IMR-90 (cell line): ENCODE measurements at places on chromosomes 4 and X. TPM values are rescaled to one million over a fixed set of nuclear protein-coding genes. Genes with fewer than 3 reads are reported as not detected.

GRCh38 chr4:22473268-22473667 lies 42.6 kb downstream of the ADGRA3 start:
- DNase-seq = peak; percentile 75

GRCh38 chr4:158020734-158021346 lies 152.0 kb downstream of the GASK1B start:
- DNase-seq = peak; percentile 95

GRCh38 chrX:100081503-100081902 lies 328.6 kb downstream of the PCDH19 start:
- no peak for DNase-seq

- no peak for DNase-seq
These were observed 318.5 kb downstream of the ARAP2 start for GRCh38 chr4:35925806-35926205.

- DNase-seq = no peak
These were observed 74.0 kb upstream of the TBL1X start for GRCh38 chrX:9390693-9391368.

GRCh38 chr4:55183926-55184599 lies 58.7 kb upstream of the KDR start:
- peak; percentile 97 for DNase-seq

DNA sequence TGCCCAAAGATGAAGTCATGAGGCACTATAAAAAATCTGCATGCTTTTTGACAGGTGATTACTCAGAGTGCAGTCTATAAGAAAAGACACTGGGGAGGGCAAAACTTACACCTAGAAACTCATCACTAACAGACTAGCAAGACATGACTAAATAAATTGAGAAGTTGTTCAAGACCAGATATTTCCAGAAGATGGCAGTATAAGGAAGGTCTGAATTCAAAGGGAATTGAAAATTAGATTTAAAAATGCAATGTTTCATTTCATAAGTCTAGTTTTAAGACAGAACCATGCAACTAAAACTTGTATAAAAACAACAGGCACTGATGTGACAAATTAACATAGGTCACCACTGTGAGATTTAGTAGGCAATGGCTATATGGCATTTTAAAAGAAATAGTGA lies 232.5 kb upstream of the POF1B start:
- peak; percentile 22 for DNase-seq

DNA sequence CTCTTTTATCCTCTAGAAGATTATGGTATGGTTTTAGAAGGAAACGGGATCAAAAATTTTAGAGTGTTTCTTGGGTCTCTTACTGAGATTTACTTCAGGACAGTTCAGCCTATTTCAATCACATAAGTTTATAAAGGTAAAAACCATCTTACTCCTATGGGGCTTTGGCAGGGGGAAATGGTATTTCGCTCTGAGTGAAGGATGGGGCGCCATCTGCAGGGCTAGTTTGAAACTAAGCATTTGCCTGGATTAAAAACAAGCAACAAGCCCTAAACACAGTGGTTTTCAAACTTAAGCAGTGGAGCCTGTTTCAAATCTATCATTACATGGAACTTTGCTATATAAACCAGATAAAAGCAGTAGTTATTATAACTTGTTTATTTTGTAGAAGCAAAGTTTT lies 361.5 kb upstream of the FMR1 start:
- DNase-seq = no peak

- DNase-seq = no peak
These were observed 34.5 kb downstream of the ZFX start for GRCh38 chrX:24184018-24184417.

DNA sequence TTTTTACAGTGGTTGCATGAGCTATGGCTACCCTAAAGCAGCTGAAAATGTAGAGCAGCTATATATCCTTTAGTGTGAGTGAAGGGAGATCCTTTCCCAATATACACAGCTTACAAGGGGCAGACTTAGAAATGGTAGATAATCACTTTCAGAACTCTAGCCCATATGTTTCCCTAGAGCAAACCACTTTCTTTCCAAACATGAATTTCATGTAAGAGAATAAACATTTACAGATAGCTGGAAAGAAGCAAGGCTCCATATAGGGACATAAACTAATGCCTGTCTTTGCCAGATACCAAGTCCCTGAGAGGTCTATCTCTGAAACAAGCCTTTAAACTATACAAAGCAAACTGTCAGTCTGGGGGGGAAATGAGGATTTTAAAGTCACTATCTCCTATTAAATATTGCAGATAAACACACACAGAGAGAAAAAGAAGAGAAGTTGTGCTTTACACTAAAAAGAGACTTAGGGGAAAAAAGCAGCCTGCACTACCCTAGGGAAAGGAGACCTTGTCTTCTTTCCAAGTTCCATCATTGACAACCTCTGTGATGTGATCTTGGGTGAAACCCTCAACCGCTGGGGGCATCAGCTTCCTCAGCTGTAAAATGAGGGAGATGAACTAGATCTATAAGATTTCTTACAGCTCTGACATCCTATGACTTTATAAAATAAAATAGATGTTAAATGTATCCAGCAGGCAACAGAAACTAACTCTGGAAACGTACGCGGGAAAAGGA lies 73.6 kb downstream of the TMEM156 start:
- DNase-seq = peak; percentile 87

DNA sequence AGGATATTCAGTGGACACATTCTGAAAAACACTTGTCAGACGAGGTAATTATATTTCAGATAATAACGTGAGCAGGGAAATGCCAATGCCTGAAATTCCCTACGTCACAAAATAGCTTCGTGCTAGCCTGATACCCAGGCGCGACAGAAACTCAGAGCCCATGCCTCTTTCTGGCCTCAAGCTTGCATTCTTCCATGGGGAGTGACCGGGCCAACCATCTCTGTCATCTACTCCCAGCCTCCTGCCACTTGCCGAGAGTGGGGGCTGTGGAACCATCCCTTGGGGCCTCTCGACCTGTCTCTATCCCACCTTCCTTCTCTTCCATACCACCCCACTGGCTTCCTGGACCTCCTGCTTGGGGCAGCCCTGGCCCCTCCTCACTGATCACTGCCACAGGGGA lies 34.5 kb upstream of the CDKN2AIP start:
- no peak for DNase-seq

DNA sequence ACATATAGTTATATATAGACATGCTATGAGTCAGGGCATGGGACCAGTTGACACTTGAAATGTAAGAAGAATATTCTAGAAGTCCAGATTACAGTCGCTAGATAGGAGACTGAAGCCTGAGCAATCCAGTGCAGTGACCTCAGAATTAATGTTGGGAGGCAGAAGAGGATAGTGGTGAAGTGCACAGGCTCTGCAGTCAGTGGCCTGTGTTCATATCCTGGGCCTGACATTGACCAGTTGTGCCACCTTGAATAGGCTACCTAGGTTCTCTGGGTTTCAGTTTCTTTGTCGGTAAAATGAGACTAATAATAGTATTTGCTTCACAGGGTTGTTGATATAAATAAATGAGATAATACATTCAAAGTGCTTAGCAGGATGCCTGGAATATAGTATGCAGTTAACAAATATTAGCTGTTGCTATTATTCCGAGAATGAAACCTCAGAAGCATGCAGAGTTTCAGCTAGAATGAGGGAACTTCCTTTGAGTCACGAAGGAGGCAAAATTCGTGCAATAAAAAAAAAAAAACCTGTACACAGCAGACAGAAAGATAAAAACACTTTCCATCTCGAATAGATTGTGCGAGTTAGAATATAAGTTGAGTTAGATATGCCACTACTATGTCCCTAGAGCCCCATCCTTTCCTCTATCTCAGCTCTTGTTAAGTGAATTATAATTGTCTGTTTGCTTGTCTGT lies 4.0 kb upstream of the SH2D1A start:
- no peak for DNase-seq

DNA sequence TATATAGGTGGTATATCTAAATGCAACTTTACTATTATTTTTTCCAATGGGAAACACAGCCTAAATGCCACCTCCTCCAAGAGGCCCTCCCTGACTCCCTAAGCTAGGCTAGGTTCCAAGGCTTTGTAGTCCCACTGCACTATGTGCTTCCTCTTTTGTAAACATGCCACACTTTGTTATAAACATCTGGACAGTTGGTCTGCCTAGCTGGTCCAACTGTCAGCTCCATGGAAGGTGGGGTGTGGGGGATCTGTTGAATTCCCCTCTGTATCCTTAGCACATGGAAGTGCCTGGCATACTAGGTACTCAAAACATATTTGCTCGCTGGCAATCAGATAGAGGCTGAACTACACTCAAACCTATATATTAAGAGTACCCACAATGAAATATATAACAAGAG lies 63.4 kb downstream of the SLC9A7 start:
- no peak for DNase-seq

PITX2 gene
- total RNA-seq = 3.0 and 3.6 TPM in 2 replicates

STAP1 gene
- not detected in 2 replicates for total RNA-seq

GAGE12F gene
- not detected in 2 replicates for total RNA-seq

NR3C2 gene
- total RNA-seq = 1.9 and 2.3 TPM in 2 replicates
